ENCODE measurements at places on chromosomes 12 and 14.

DNA sequence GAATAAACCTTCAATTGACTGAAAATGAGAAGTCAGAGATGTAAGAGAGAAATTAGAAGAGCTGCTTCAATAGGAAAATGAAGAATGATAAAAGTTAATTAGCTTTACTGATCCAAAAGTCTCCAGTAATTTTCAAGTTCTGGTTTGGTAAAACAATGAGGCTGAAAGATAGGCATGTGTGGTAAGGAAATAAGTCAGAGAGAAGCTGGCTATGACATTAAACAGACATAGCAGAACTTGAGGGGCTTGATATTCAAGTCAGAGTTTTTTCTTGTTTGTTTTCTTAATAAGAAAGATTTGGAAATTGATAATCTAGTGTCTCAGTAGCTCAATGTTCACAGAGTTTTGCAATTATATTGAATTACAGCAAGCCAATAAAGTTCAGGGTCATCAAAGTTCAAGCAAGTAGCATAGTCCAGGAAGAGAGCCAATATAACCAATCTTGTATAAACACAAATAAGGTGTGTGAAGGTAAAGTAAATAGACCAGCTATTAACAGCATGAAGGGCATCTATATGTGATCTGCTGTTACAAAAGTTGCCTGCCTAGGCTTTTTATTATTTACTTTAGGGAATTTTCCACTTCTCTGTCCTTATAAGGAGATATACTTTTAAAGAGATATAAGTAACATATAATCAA lies 1111.5 kb downstream of the TRHDE start:
- DNase-seq = no peak

DNA sequence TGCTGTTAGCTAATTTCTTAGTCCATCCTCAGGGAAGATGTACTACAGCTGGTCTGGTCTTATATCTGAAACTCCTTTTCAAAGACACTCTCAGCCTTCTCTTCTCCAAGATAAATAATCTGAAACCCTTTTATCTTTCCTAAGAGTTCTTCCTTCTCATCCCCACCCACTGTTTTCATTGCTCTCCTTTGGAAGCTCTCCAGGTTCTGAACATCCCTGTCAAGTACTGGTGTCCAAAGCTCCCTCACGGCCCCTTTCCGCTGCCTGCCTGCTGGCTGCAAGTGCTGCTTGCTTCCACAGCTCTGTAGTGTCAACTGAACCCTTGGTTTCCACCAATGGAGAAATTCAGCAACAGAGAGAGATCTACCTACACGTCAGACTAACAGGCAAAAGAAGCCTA lies 6.6 kb upstream of the SLC6A13 start:
- DNase-seq = no peak

DNA sequence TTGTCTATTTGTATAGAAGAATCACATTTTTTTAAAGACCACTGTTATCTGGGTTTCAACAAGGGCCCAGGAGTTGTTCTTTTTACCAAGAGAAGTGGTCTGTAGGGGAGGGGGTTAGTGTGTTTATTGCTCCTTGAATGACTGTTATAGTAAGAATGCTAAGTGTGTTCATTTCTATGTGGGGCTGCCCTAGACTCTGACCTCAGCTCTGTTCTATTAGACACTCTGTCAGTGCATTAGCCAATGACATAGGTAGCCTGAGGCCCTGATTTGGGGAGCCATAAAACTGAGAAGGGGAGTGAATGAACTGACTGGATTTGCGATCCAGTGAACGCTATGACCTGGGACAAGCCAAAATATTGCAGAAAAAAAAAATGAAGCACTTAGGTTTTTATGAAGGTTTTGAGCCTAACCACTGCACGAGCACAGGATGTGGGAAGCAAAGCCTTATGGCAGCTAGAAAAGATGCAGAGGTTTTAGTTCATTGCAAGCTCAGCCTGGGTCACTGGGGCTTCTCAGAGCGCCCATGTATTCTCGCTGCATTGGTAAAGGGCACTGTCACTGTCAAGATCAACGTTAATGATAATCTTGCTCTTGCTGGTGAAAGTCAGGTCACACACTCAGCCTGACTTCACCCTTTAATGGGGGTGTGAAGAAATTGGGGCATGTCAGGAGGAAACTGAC lies 63.8 kb downstream of the PRKCH start:
- no peak for DNase-seq

- no peak for DNase-seq
Measured at GRCh38 chr12:85367936-85368335, 87.9 kb downstream of the ALX1 start.

DNA sequence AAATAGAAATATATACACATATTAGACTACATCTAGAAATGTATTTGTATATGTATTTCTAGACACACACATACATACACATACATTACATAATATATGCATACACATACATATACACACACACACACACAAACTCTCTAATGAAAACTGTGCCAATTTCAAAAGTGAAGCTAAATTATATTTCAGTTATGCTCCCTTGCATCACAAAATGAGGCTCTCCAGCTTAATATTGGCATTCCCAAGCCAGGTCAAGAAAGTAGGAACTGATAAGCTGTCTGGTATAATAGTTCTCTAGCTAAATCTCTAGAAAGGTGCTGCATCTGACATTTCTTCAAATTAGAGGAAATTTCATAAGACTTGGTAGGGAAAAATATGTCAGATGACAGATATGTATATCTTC lies 56.9 kb downstream of the GARIN6 start:
- DNase-seq = no peak

GRCh38 chr12:50248411-50248810 lies 34.9 kb downstream of the LIMA1 start:
- no peak for DNase-seq

GRCh38 chr14:96362071-96362964 lies 823 bp downstream of the ATG2B start:
- DNase-seq = peak; percentile 23

DNA sequence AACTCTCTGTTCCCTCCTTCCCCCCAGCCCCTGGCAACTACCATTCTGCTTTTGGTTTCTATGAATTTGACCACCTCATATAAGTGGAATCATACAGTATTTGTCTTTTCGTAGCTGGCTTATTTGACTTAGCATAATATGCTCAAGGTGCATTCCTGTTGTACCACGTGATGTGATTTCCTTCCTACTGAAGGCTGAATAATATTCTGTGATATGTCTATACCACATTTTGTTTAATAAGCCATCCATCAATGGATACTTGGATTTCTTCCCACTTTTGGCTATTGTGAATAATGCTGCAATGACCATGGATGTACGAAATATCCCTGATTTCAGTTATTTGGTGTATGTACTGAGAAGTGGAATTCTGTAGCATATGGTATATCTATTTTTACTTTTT lies 16.3 kb downstream of the NDUFA9 start:
- DNase-seq = no peak

DNA sequence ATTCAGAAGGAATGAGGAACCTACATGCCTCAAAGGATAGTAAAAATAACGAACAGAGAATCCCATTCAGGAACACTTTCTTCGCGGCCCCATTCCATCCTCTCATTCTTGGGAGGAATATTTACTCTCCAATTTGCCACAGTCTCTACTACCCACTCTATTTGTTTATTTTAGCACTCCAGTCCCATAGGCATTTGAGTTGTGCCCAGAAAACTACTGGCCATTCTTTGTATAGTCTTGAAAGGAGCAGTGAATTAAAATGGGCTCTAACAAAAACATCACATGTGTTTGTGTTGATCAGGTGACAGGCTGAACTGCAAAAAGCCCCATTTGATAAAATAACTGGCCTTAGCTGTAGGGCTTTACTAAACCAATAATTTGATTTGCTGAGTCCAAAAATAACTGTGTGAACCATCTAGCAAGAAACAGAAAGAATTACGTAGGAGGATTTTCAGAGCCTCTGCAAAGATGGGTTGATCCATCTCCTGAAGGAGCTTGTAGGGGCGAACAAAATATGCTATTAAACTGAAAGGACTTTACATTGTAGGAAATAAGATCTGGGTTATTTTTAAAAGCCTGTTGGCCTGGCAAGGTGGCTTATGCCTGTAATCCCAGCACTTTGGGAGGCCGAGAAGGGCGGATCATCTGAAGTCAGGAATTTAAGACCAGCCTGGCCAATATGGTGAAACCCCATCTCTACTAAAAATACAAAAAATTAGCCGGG lies 142.3 kb upstream of the CPNE8 start:
- no peak for DNase-seq

- DNase-seq = no peak
Measured at GRCh38 chr14:100554082-100554677, 33.0 kb downstream of the BEGAIN start.

DNA sequence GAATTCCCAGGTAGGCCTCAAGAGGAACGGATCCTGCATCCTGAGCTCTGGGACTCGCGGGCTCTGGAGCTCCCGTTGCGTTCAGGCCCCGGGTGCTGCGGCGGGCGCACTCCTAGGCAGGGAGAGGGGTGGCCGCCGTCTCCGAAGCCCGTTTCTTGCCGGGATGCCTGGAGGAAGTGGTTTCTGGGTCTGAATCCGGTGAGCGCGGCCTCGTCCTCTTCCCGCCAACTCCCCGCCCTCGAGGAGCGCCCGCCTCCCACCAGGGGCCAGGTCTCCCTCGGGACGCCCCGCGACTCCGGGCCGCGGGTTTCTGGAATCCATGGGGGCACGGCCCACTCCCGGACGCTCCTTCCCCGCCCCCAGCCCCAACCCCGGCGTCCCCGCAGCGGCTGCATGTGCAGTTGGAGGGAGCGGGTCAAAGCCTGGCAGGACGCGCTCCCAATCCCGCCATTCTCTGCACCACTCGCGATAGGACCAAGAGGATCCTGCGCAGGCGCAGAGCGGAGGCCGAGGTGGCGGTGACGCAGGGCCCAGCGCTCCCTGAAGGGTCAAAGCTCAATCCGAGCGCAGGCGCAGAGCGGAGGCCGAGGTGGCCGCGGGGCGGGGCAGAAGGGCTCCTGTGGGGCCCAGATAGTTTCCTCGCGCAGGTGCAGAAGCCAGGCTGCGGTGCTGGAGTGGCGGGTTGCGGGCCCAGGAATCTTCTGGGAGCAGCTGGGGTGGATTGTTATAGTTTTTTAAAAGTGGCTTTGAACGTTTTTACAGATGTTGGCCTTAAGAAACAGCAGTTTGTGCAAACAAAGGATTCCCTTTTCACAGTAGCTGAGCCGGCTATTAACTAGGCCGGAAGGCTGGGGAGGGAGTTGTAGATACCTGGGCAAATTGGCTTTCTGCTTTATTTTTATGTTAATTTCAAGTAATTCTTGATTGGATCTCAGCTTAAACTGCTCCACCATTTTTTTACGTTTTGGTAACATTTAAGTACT lies 796.4 kb downstream of the AACS start:
- peak; percentile 12 for DNase-seq

DNA sequence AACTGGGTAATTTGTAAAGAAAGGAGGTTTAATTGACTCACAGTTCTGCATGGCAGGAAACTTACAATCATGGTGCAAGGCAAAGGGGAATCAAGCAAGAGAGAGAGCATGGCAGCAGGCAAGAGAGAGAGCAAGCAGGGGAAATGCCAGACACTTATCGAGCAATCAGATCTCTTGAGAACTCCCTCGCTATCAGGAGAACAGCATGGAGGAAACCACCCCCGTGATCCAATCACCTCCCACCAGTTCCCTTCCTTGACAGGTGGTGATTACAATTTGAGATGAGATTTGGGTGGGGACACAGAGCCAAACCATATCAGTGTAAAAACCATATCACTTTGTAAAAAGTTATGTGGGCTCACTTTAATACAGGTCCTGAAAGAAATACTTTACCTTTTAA lies 56.4 kb upstream of the NEDD1 start:
- DNase-seq = no peak

GRCh38 chr12:3836641-3837040 lies 36.6 kb downstream of the PARP11 start:
- no peak for DNase-seq

DNA sequence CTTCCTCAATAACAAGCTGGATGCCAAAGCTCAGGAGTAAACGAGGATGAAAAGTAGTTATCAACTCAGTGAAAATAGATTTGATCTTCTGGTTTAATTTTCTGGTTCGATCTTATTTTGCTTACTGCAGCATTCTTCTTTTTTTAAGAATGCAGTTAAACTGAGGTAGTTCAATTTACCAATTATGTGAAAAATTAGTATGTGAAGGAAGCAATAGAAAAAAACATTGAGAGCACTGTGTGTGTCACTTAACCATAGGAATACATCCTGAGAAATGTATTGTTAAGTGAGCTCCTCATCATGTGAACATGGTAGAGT lies 111.4 kb upstream of the TSPAN8 start:
- no peak for DNase-seq

- no peak for DNase-seq
Measured at GRCh38 chr14:56199095-56199981, 81.1 kb downstream of the PELI2 start.

DNA sequence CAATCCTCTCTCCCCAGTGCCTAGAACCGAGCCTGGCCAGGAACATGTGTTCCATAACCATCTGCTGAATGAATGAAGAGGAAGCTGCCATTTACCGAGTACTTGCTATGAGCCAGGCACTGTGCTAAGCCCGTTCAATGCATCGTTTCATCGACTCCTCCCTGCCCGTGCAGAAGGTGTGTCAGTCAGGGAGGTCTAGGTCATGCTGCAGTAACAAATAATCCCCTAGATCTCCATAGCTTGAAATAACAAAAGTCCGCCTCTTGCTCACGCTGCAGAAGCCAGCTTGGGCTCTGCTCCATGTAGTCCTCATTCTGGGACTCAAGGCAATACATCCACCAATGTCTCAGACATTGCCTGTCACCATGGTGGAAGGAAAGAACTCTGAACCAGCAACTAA lies 101.3 kb downstream of the SCARB1 start:
- no peak for DNase-seq

DNA sequence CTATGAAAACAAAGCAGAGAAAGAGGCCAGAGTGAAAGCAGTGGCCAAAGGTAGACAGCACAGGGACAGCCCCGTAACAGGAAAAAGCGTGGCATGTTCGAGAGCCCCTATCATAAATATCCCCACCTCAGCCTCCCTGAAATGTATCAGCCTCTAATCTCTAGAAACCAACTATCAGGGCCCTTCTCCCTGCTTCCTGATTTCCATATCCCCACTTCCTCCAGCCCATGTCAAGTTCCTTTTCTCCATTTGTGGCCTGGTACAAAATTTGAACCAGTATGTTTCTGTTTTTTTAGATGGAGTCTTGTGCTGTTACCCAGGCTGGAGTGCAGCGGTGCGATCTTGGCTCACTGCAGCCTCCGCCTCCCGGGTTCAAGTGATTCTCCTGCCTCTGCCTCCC lies 16.9 kb downstream of the DEPDC4 start:
- no peak for DNase-seq

DNA sequence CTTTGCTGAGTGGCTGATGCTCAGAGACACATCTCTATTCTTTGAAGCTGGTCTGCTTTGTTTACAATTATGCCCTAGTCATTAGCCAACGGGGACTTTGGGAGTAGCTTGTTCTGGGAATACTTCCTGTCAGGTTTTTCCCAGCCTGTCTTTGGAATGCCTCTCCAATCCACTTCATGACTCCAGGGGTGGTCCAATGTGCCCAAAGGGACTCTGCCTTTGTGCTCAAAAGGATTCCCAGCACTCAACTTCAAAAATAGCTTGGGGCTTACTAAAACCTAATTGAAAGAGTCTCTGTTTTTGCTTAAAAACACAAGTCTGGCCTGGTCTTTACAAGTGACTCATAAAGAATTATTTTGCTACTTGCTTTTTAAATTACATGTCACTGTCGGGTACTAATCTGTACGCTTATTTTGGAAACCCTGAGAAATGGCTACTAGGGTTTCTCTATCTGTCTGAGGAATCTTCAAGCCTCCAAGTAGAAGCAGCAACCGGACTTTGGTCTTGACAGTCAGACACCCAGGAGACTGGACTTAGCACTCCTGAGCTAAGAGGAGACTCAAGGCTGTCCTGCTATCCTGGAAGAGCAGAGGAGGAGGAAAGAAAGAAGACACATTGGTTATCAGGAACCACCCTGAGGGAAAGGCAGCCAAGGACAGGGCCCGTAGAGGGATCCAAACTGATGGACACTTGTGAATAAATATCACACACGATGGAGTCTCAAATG lies 20.7 kb downstream of the PHLDA1 start:
- DNase-seq = no peak

GRCh38 chr12:26239122-26239851 lies 43.9 kb downstream of the SSPN start:
- DNase-seq = no peak
